ENCODE measurements at places on chromosomes 11 and 22.

DNA sequence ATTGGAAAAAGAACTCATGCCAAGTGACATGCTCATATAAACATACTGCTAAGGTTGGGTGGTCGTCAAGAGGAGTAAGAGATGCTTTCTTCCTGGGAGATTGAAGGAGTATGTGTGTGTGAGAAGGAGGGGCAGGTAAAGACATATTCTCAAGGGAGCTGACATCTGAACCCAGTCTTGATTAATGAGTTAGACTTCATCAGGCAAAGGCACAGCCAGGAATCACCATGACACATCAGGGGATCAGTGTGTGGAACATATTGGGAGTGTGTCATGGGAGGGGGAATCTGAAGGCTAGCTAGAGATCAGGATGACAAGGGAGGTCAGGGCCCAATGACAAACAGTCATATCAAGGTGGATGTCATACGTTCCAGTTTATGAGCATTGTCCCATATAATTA lies 14.9 kb downstream of the CNTF start:
- DNase-seq = no peak

GRCh38 chr11:9265211-9266131 lies at the start of gene DENND5A:
Gene DENND5A (minus strand): TSS chr11:9265350. CDS start chr11:9265069, 281 bp downstream.
- DNase-seq = peak; percentile 57

DNA sequence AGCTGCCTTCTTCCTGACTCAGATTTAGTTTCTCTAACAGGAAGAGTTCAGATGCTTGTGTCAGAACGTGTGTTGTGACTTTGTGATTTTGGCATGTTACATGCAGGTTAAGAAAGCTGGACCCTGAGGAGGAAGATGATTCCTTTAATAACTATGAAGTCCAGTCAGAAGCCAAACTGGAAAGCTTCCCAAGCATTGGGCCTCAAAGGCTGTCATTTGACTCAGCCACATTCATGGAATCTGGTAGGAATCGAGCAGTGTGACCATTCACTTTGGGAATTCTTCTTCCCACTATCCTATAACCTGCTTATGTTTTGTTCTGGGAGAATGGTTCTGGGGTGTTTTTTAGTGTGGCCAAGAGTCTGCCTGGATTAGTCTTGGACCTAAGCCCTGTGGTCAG lies 48.0 kb downstream of the CABIN1 start:
- DNase-seq = no peak

DNA sequence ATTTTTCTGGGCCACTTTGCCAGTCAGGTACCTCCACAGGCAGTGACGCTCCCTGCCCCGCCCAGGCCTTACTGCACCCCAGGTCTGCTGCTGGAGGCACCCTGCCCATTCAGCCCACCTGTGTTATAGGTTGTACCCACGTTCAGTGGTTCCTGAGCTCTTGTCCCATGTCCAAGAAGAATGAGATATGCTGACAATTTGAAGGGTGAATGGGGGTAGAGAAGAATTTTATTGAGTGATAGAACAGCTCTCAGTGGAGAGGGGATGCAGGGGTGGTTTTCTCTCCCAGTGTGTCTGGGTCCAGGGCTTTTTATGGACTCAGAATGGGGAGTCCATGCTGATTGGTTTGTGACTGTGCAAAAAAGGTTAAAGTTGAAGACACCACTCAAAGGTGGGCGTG lies 149.7 kb downstream of the LDLRAD3 start:
- DNase-seq = no peak

DNA sequence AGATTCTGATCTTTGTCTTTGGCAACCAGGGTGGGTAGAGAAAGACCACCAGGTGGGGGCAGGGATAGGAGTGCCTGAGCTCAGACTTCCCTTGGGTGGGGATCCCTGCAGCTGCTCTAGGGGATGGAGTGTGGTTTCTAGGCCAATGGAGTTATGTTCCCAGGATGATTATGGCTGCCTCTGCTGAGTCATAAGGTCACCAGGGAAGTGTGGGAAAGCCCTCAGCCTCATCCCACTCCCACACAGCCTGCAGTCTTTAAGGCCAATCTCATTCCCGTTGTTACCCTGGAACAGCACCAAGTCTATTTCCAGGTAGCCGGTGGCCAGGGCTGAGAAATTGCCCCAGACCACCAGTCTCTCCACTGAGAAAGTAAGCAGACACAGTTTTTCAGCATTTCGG lies 2269.3 kb upstream of the RAG2 start:
- no peak for DNase-seq

- DNase-seq = no peak
Measured at GRCh38 chr11:18700375-18700774, 1.8 kb downstream of the TMEM86A start.

DNA sequence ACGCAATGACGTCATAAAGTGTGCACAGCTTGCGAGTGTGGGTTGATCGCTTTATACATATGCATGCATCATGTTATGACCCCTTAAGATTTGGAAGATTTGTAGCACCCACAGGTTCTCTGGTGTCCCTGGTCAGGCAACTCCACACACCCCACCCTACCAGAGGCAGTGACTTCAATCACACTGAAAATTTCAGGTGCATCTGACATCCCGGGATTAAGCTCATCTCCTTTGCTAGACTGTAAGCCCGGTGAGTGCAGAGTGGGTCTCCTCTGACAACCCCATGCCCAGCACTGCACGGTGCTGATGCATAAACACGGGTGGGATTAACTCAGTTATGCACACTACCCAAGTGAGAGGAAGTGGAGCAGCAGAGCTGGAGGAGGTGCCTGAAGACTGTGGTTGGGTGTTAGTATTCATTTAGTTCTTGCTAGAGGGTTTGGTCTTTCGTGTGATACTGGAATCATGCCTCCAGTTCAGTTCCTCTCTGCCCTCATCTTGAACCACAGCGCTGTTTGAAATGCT lies 6.5 kb downstream of the ARSA start:
- DNase-seq = peak; percentile 48

GRCh38 chr11:117188620-117189081 lies 10.1 kb downstream of the SIDT2 start:
- no peak for DNase-seq

DNA sequence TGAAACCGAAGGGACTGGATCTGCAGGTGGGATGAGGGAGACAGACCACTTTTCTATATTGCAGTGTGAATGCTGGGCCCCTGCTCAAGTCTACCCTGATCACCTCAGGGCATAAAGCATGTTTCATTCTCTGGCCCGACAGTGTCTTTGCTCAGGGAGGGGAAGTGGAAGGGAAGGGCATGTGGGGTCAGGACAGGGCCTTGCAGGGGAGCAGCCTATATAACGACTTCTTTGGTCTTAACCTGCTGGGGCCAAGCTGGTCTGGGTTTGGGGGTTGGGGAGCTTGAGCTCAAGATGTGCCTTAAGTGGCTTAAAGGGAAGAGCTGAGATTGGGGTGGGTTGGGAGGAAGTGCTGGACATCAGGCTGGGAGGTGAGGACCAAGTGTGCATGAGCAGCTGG lies 86.4 kb downstream of the GDPD4 start:
- no peak for DNase-seq

- no peak for DNase-seq
Measured at GRCh38 chr11:20097319-20098221, 62.7 kb downstream of the DBX1 start.

DNA sequence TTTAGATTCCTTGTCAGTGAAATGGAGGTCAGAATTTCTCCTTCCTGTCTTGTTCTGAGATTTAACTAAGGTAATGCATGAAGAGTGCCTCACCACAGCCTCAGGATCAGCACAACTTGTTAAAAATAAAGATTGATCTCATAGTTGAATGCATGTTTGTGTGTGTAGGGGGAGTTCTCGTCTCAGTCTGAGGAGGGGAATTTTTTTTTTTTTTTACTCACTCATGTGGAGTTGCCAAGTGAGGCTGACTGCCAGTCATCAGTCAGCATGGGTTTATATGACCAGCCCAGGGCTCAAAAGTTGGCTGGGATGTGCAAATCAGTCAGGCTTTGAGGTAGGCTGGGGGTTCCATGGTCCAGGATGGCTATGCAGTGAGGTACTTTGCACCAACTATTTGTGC lies 113.2 kb downstream of the FANCF start:
- DNase-seq = no peak

DNA sequence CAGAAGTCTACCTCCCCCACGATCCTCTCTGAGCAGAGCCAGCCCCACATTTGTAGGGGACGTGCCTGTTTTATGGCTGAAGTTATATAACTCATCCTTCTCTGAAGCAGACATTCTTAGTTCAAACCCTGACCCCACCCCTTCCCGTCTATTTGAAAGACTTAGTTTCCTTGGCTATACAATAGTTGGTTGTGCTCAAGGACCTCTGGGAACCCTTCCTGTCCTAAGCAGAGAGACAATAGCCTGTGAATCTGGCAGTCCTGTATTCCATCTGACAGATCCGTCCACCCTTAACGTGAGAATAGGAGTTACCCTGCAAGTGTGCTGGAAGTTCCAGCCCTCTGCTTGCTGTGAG lies 75.2 kb downstream of the MN1 start:
- DNase-seq = no peak

DNA sequence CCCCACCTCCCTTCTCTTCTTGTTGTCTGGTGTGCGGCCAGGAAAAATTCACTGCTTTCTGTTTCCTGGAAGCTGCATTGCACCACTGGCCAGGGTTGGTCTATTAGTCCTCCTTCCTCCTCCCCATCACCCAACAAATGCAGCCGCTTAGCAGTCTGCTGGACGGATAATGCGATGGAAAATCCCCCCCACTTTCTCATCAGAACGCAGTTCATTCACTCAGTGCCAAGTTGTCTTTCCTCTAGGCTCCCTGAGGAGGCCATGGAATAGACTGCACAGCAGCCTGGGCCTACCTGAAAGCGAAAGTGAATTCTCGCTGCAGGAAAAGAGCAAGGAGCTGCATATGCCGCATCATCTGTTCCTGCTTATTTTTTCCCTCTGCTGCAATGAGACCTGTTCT lies 513.6 kb downstream of the METTL15 start:
- DNase-seq = no peak

DNA sequence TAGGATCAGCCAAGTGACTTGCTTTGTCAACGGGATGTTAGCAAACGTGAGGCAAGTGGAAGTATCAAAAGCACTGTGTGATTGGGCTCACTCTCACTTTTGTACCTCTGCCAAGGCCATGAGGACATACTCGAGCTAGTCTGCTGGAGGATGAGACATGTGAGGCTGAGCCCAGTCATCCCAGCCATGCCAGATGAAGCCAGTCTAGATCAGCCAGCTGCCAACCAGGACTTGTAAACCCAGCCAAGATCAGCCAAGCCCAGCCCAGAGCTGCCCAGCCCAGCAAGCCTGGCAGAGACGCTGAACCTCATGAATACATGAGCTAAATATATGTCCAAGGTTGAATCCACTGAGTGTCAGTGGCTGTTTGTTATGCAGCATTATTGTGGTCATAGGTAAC lies 369.7 kb downstream of the MN1 start:
- DNase-seq = no peak

DNA sequence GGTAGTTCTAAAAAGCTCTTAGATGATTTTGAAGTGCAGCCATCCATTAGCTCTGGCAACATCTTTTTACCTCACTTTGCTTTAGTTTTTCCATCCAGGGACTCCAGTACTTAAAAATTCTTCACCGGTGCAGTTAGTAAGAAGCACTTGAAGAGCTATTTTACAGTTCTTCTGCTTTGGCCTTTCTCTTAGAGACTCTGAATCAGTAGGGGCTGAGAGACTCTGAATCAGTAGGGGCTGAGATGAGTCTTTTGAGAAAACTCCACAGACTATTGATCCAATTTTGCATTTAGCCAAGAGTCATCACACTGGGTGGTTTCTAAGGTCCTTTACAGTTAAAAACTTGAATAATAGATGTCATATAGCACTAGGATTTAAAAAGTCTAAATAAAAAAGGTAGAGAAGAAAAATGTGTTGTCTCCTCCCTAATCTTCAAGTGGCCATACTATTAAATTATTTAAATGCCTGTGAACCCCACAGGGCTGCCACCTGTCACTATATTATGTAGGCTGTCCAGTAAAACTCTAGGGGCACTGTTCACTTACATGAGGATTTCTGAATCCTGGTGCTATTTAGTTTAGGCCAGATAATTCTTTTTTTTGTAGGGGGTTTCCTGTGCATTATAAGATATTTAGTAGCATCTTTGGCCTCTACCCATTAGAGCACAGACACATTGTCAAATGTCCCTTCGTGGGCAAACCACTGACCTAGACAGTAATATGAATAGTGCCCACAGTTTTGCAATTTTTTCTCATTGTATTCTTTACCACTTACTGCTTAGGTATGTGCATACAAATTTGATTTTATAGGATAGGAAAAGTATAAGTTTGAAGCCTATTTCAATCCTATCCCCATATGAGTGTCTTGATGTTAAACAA lies 26.3 kb upstream of the HIKESHI start:
- no peak for DNase-seq

DNA sequence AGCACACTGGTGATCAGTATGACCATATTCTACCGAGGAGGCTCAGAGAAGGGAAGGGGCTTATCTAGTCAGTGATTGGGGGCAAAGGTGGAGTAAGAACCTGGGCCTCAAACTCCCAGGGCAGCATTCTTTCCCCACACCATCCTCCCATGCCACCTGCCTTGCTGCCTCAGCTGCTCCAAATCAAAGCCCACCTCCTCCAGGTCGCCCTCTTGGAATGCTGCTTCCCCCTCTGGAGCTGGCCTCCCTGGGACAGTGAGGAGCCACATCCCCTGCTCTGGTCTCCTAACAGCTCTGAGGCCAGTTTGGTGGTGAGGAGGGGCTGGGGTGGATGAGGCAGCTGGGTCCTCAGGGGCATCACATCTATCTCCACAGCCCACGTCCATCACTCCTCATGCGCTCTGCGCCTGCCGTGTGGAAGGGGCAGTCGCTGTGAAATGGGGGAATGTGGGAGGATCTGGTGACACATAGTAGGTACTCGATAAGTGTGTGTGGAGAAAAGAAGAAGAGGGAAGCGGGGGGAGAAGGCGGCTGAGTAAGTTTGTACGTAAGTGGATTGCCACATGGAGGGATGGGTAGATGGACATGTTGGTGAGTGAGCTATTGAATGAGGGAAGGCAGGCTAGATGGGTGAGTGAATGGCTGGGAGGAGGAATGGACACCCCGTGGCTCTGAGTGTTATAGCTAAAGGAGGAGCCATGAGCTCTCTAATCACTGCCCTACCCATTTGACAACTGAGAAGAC lies 16.1 kb upstream of the ARHGEF17 start:
- no peak for DNase-seq

- DNase-seq = no peak
Measured at GRCh38 chr22:44486538-44486937, 11.5 kb downstream of the RTL6 start.

DNA sequence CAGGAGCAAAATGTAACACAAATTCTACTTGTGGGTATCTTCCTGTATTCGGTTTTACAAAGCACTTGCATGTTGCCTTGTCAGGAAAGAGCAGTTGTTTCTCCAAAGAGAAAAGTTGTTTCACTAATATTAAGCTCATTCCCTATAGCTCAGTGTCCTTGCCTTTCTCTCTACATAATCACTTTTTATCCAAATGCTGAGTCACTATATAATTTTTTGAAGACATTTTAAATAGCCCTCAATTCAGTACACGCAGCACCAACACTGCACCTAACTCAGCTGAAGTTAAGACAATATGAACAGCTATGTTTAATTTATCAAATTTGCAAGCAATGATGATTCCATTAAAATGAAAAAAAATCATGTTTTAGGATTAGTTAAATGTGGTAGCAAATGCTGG lies 14.5 kb upstream of the MRTFA start:
- no peak for DNase-seq

DNA sequence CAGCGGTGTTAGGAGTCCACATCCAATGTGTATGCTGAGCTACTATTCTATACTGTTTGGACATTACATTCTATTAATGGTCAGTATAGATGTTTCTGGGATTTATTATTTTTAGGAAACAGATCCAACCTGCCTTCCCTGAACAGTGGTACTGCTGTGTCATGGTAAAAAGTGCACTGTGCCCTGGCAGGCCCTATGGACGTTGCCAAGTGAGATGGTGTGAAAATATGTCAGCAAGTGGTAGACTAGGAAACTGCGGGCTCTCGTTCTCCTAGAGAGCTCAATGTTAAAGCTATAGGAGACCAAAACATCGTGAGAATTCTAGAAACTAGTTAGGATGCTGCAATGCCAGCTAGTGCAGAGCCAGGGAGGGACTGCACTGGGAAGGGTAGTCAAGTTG lies 26.0 kb upstream of the CYP2D6 start:
- no peak for DNase-seq

Measured in immature natural killer cell (primary cell).